ENCODE measurements at places on chromosomes 2 and 18. TPM values are rescaled to one million over a fixed set of nuclear protein-coding genes. Genes with fewer than 3 reads are reported as not detected.
A peak's percentile ranks its signal among the peaks of the same experiment; 100 is the strongest.

PLGLB2 gene
- 103 TPM for total RNA-seq

GRCh38 chr2:36578343-36579296, 19.3 kb downstream of the FEZ2 start:
- DNase-seq = no peak

- peak; percentile 84 for DNase-seq
Observed at GRCh38 chr18:74551936-74552555, 17.7 kb downstream of the CNDP1 start.

DNA sequence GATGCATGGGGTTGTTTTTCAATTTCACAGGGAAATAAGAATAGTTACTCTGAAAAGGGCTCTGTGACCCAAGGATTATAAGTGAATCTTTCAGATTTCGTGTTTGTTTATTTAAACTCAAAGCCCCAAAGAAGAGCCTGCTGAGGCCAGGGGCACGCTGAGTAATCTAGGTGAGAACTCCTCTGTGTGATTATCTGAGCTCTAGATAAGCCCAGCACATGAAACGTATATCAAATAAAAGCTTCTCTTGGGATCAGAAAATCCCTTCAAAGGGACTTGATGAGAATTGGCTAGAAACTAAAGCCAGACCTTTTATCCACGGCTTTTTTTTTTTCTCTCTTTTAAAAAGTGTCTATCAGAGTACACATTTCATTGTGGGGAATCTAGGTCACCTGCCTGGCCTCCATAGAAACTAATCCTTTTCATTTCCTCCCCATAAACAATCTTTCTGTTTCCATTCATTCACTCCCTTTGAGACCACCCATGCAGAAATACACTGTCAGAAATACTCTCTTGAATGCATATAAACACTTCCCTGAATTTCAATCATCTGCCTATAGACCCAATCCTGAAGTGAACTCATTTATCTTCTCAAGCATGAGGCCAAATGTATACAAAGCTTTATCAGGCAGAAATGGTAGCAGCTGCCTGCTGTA, 137.4 kb downstream of the RIT2 start:
- no peak for DNase-seq
